ENCODE measurements at places on chromosomes 2 and 18.

DNA sequence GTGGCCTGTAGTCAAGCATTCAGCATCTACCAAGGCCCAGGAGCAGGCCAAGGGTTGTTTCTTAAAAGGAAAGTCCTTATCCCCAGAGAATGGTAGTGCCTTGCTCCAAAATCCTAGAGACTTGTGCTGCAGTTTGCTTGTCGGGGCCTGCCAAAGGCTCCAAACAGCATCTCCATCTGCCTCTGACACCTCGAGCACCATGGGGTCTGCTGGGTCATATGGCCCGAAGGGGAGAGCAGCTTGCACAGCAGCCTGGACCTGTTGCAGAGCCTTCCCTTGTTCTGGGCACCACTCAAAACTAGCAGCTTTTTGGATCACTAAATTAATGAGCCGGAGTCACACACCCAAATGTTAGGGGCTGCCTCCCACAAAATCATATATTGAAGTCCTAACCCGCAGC lies 35.7 kb downstream of the GNAL start:
- no peak for DNase-seq

DNA sequence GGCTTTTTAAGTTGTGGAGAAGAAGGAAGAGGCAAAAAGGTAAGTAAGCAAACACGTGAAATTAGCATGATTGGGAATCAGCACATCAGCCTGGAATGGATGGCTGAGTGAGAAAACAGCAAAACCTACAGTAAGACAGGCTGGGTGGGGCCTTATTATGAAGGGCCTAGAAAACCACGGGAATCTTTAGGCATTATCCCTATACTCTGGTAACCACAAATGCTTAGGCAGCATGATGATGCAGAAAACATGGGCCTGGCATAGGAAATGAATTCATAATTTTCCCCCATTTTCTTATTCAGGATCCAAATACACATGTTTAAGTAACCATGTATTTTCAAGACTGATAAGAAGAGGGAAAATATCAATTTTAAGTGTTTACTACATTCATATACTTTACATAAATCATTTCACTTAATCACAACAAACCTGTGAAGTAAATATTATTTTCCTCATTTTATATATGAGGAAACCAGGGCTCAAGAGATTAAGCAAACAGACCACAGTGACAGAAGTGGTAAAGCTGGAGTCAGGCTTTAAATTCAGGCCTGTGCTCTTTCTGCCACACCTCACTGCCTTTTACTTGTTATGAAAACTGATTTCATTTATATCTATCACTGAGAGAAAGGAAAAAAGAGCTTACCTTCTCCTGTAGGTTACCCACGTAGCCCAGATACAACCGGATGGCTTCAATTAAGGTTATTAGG lies 4.0 kb downstream of the TMEM17 start:
- DNase-seq, result no peak

- DNase-seq, result no peak
Observed at GRCh38 chr2:3670941-3671340, 12.9 kb downstream of the ALLC start.

DNA sequence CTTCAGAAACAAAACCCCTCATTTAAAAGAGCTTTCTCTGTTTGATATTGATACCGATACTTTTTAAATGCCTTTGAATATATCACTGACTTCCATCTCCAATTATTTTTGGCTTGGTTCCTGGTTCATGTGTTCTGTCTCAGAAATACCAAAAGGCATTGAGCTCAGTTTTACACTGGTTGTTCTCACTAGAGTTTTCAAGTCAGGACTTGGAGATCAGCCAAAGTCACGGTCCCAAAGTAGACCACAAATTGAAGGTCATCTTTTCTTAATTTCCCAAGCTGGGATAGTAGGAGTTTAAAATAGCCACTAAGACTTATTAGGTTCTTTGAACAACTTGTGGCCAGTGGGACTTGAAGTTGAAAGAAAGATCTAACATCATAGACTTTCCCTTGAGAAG lies 24.2 kb downstream of the DHRS9 start:
- no peak for DNase-seq

- no peak for DNase-seq
Observed at GRCh38 chr2:58054264-58054663, 7.7 kb downstream of the VRK2 start.

DNA sequence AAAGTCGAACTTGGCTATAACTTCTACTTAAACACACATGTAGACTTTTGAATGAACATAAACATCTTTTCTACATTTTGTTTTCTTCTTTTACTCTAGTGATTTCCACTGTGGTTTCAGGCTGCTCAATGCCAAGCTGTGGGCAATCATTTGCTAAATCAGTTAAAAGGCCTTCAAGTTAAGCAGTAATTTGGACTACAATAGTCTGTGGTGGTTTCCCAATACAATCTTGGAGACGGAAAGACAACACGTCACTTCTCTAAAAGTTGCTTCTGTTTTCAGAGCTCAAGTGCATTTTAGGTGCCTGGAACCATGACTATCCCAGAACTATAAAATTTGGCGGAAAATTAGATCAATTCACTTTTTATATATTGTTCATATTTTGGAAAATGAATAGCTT lies 69.4 kb downstream of the TXNL1 start:
- DNase-seq, result no peak

GRCh38 chr2:185284696-185285095 lies 453.9 kb upstream of the FSIP2 start:
- no peak for DNase-seq

DNA sequence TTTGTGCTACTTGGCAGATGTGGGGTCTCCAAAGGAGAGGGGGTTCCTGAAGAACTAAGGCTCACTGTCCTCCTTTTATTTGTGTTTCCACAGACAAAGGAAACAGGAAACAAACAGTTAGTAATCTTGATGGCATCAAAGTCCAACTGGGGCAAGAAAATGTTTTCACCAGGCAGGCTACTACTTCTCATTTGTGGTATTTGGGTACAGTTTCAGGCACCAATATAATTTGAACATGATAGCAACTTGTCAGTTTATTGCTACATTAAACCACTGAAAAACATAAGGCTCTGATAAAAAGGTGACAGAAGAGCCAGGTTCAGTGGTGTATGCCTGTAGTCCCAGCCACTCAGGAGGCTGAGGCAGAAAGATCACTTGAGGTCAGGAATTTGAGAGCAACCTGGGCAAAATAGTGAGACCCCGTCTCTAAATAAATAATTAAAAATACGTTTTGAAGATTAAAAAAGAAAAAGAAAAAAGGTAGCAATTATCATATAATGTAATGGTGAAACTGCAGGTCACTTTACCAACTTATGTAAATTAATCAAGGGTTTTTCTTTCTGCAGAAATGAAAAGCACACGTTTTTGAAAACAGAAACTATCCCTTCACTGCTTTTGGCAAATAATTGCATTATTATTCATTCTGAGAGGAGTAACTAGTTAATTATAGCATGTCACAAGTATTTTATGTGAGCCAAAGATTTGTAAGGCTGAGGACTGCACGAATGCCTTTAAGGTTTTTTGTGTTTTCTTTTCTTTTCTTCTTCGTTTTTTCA lies 157.5 kb upstream of the CAVIN2 start:
- no peak for DNase-seq

DNA sequence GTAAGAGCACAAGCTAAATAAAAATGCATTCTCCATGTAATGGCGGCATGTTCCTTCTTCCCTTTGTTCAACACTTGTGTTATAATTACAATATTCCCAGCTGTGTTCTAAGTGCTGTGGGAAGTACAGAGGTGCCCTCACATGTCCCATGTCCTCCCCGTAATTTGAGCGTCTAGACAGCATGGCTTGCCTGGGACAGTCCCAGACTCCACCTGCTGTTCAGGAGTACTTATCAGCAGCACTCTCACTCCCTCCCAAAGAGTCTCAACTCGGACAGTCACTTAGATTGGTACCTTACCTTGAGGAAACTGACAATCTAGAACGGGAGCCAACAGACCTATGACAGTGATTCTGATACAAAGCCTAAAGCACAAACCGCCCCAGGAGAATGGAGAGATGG lies 370.5 kb downstream of the EIPR1 start:
- no peak for DNase-seq

DNA sequence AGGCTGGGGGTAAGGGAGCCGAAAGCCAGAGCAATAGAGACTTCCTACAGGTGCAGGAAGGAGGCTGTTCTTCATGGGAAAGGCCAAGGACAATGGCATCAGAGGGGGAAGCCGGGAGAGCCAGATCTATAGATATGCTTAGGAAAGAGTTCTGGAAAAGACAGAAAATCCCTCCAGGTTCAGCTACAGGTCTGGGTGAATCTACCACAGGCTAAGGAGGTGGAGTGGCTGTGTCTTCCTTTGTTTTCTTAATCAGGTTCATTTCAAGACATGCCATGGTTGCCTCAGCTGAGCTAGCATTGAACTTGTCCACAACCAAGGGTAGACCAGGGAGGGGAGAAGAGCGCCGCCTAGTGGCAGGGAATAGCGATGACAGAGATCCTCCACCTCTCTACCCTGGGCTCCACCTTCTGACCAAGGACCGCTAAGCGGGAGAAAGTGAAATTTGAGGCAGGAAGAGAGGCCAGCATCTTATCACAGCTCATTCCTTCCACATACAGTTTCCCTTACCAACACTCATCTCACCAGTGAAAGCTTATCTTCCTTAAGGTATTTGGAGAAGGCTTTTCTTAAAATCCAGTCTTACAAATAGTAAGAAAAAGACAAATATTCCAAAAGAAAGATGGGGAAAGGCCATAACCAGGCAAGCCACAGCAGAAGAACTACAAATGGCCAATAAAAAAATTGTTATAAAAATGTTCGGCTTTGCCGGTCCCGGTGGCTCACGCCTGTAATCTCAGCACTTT lies 74.2 kb downstream of the VIT start:
- no peak for DNase-seq

GRCh38 chr2:85674417-85674816 lies 6.4 kb upstream of the SFTPB start:
- no peak for DNase-seq

GRCh38 chr2:113361051-113361450 lies 76.4 kb upstream of the ZNG1B start:
- no peak for DNase-seq

- DNase-seq, result no peak
Observed at GRCh38 chr2:202161151-202161835, 77.1 kb downstream of the SUMO1 start.

- DNase-seq, result no peak
Observed at GRCh38 chr2:114684403-114684802, 242.0 kb downstream of the DPP10 start.

DNA sequence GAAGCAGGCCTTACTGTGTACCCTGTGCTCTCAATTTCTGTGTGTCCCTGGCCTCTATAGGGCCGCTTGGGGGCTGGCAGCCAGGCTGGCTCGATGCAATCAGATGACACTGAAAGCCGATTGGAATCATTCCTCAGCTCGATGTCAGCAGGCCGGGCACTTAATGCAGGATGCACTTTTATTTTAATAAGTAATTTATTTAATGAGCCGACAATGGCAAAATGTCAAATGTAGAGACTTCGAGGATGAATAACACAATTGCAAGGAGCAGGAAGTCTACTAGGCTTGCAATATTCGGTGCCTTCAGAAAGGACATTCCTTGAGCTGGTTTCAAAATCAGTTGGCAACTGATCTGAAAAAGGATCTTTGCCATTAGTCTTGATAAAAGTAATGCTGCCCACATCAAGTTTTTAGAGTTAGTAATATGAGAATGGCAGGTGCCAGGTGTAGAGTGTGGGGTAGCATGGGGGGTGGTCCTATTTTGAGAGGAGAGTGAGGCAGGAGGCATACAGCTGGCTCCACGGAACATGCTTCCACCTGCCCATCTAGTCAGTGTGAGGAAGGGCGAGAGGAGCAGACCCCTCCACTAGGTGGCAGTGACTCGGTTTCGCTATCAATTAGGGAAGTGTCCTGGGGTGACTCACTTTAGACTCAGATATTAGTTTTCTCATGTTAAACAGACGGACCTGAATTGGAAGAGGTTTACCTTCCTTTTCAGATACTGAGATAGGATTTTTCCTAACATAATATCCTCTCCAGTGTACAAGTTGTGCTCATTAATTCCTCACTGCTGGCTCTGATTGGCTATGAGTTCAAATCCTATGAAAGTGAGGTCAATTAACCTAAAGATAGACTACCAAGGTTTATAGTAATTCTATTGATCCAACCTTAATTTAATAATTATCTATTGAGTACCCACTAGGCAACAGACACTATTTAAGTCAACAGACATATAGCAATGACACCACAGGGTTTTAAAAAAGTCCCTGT lies 80.9 kb downstream of the NABP1 start:
- peak; percentile 9 for DNase-seq

DNA sequence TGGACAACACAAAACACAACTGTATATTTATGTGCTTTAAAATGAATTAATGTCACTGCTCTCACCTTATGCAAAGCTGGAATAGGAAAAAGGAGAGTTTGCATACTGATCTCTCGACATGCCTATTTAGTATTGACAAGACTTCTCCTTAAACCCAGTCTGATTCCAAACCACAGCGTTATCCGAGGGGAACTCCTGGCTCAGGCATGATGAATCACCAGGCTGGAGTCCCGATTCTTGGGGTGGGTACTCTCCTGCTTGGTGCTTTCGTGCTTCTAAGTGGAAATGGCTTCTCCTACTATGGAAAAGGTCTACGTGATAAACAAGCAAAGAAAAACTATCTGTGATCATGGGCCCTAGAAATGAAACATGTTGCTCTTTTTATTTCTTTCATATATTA lies 88.9 kb upstream of the SLC35G4 start:
- DNase-seq, result no peak

Data from T-cell (primary cell).